ENCODE measurements at places on chromosomes 2 and 18.

GRCh38 chr18:40168026-40168425 lies 1787.0 kb upstream of the PIK3C3 start:
- DNase-seq = no peak

GRCh38 chr2:191318729-191319078 lies 73.5 kb downstream of the MYO1B start:
- no peak for DNase-seq

DNA sequence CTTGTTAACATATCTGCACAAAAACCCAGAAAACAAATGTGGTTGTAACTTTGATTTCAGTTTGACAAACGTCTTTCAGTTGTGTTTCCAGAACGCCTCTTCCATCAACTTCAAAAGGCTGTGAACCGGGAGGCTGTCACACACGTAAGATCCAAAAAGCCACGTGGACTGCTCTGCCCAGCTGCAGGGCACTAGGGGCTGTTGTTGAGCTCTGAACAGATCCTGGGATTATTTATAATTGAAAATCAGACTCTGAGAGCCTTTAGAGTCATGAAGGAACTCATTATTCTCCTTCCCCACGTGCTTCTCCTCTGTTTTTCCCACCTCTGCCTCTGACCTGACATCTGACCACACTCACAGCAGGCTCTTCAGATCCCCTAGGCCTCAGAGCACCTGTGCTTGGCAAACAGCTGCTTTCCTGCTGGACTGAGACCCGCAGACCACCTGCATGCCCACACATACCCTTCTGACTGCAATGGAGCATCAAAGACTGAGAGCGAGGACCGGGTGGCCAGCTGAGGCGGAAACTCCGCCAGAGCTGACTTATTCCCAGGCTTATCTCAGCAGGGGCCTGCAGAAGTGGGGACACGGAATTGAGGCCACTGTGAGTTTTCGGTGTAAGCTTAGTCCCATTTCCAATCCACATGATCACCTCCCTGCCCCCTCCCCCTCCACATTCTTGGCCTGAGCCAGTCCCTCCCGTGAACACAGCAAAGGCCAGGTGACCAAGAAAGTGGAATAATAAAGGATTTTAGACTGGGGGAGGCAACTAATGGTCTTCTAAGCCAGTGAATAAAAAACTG lies 114.8 kb downstream of the ATL2 start:
- no peak for DNase-seq

GRCh38 chr2:170052151-170052550 lies 125.8 kb upstream of the MYO3B start:
- DNase-seq = no peak

- DNase-seq = no peak
Observed at GRCh38 chr2:28678175-28678855, 73.3 kb upstream of the PPP1CB start.

- DNase-seq = no peak
Observed at GRCh38 chr2:28423856-28424605, 31.4 kb downstream of the FOSL2 start.

- no peak for DNase-seq
Observed at GRCh38 chr2:12657560-12657959, 59.2 kb upstream of the TRIB2 start.

GRCh38 chr2:18819566-18819965 lies 230.2 kb upstream of the NT5C1B start:
- DNase-seq = no peak

DNA sequence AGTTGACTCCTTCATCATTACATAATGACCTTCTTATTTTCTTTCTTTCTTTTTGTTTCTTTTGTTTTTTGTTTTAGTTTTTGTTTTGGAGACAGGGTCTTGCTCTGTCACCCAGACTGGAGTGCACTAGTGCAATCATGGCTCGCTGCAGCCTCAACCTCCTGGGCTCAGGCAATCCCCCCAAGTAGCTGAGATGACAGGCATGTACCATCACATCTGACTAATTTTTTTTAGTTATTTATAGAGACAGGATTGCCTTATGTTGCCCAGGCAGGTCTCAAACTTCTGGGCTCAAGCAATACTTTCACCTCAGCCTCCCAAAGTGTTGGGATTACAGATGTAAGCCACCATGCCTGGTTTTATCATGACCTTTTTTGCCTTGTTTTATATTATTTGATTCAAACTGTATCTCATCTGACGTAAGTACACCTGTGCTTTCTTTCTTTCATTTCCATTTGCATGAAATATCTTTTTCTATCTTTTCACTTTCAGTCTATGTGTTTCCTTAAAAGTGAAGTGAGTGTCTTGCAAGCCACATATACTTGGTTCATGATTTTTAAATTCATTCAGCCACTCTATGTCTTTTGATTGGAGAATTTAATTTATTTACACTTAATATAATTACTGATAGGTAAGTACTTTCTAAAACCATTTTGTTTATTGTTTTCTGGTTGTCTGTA lies 39.1 kb downstream of the SP100 start:
- DNase-seq = no peak

GRCh38 chr2:144706647-144707046 lies 186.7 kb upstream of the ZEB2 start:
- DNase-seq = no peak

DNA sequence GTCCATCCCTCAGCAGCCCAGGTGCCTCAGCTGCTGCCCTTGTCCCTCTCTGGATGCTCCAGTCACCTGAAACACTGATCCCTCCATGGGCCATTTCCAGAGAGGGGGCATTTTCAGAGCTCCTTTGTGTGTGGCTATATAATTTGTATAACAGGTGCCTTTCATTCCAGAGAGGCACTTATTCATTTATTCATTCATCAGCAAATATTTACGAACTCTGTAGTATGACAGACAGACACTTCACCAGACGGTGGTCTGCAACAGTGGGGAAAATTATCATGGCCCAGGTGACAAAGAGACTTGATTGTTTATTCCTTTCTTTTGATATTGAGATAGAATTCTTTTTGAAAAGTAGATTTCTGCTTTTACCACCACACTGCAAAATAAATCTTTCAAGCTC lies 361.7 kb downstream of the TMEM182 start:
- DNase-seq = no peak

DNA sequence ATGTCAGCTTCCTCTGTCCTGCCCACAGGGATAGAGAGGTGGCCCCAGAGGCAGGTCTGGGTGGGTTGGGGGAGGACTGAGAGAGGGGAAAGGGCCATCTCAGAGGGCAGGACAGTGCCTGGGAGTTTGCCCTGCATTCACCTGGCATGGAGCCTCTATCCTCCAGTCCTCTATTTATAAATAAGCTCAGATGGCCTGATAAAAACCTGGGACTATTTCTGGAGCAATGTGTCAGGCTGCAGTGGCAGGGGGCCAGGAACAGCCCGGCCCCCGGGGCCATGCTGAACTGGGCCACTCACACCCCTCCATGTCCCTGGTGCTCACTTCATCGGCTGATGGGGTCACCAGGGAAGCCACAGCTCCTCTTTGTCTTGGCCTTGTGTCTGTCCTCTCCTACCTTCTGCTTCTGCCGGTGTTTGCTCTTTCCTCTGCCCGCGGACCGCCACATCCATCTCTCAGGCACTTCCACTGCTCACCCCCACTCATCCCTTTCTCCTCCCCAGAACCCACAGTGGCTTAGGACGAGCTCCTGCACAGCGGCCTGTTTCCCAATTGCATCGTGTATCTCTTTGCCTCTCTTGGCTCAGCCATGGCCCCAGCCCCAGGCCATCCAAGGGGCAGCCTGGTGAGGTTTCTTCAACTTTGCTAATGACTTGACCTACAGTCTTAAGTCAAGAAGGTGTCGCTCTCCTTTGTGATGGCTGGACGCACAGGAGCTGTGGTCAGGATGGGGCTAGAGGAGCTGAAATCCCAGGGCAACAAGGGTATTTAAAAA lies 38.8 kb downstream of the SCTR start:
- DNase-seq = no peak

- DNase-seq = no peak
Observed at GRCh38 chr2:23605236-23605635, 220.3 kb downstream of the KLHL29 start.

- DNase-seq = no peak
Observed at GRCh38 chr2:73105511-73105971, 7.2 kb downstream of the RAB11FIP5 start.

DNA sequence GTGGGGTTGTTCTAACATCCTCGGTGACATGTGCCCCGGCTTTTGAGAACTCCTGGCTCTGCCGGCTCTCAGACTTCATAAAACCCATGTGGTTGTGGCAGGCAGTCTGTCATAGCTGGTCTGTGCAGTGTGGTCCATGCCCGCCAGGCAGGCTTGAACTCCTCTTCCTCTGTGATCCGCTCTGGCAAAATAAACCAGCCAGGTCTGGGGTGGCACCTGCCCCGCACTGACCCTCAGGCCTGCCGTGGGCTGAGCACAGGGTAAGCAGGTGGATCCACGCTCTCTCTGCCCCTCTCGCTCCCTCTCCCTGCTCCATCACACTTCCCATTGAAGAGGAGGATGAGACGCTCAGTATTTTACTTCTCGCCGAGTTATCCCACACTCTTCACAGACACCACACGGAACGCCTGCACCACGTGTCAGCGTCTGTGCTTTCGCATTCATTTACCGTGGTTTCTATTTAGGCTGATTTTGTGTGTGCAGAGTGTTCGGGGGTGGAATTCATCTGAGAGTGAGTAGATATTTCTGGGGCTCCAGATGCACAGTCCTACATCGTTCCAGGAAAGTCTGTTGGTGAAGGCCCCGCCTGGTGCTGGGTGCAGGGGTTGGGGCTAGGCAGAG lies 56.4 kb downstream of the RTP5 start:
- no peak for DNase-seq

DNA sequence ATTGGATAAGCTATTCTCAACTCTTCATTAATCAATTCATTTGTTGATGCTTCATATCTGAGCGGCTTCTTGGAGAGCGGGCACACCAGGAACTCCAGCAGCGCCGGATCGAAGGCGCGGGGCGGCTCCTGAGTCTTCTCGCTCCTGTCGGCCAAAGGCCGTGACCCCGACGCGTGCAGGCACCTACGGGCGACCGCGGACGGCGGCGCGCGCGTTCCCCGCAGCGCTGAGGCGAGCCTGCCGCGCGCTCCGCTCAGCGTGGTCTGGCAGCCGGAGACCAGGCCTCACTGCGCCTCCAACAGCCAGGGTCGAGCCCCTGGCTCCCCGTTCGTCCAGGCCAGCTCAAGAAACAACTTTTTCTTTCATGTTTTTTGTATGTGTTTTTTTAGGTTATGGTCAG lies 97.5 kb downstream of the ICA1L start:
- DNase-seq = no peak

DNA sequence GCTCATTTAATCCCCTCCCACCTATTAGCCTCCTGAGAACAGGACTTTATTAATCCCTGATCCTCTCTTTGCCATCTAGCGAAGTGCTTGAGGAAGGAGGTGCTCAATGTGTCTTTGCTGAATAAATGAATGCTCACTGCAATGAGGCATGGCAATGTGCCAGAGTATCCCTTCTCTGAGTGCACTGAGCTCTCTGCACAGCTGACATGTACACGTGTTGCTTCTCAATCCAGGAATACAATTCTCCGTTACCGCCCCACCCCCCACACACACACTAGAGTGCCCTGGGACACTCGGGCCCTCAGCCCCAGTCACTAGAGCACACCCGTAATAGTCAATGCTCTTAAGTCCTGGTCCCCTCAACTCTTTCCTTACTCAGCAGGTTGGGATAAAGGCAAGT lies 41.4 kb downstream of the FAM178B start:
- no peak for DNase-seq

- DNase-seq = no peak
Observed at GRCh38 chr2:100272841-100273329, 49.4 kb downstream of the LONRF2 start.

DNA sequence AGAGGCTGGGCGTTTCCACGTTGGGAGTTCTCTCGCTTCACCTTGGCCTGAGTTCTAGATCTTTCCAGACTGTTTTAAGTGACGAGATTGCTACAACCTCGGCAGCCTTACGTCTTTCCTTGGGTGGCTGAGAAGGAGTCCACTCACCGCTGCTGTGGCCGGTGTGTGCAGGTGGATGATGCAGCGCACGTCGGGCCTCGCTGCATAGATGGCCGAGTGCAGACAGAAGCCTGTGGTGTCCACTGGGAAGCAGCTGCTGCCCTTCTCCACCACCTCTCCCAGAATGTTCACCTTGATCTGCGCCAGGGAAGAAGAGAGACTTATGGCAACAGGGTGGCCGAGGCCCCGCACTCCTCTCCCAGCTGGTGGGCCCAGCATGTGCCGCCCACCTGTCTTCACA lies 75.7 kb downstream of the ADD2 start:
- DNase-seq = no peak

- DNase-seq = no peak
Observed at GRCh38 chr18:57640749-57641148, 19.1 kb upstream of the NARS1 start.

DNA sequence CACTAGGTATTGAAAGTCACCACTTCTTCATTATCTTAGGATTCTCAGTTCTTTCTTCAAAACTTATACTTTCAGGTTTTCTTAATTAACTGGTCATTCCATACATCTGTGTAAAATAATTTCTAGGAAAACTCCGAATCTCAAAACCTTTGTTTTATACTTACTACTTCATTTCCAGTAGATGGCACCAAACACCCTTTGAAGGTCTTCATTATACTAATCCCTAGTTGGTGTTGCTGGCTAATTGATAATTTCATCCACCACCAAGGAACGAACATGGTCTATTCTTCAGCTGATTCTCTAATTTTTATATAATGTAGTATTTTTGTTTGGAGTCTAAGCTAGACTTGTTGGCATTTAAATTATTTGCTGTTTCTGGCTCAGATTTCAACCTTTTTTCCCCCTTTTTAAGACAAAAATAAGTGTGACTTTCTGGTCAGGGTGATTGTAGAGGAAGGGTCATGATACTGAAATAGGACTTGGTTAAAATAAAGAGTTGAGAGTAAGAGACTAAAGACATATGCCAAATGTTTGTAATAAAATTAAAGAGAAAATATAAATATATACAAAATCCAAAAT lies 2.8 kb upstream of the MXD1 start:
- DNase-seq = no peak

GRCh38 chr2:19675856-19676460 lies 225.8 kb downstream of the TTC32 start:
- no peak for DNase-seq

GRCh38 chr2:174062934-174063333 lies 97.8 kb upstream of the SP3 start:
- no peak for DNase-seq

GRCh38 chr2:60661073-60661738 lies 94.9 kb upstream of the PAPOLG start:
- DNase-seq = no peak

- no peak for DNase-seq
Observed at GRCh38 chr2:31260870-31261269, 26.9 kb downstream of the EHD3 start.

GRCh38 chr2:65097844-65098243 lies 32.1 kb downstream of the RAB1A start:
- no peak for DNase-seq

GRCh38 chr2:96808176-96808837 lies 7.8 kb upstream of the CNNM3 start:
- DNase-seq = no peak

- DNase-seq = no peak
Observed at GRCh38 chr2:226883296-226883795, 47.5 kb downstream of the RHBDD1 start.
